Heart right ventricle (tissue), 16 donors: ENCODE measurements at places on chromosomes 7 and 10. TPM values are rescaled to one million over a fixed set of nuclear protein-coding genes. Genes with fewer than 3 reads are reported as not detected.

Gene KIF5B
- 146 TPM for total RNA-seq

Gene CYP2E1
- not detected for total RNA-seq

Gene WBP1L
- total RNA-seq, result 20.8 TPM

Gene DOCK4
- 10.8 TPM for total RNA-seq

Gene FAM241B
- total RNA-seq, result 3.1 TPM

- DNase-seq, result peak; percentile 11
Measured at GRCh38 chr10:60140651-60141632, 234.6 kb upstream of the CCDC6 start.

- no peak for DNase-seq
Measured at GRCh38 chr7:103765901-103766300, 223.6 kb downstream of the RELN start.

DNA sequence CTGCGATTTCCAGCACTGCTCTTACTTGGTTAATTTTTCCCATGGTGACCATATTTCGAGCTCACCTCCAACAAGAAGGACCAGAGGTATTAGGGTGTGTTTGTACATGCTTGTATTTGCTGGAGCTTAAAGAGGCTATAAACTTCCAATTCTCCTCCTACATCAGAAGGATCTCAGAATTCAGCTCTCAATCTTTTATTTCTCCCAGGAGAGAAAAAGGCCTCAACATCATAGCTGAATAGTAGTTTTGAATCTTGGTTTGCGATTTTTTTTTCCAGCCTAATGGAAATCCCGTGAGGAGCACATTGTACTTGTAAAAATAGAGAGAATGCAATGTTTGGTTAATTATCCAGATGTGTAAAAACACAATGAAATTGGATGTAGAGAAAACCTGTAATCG is 69.7 kb downstream of the CPVL start:
- DNase-seq, result no peak

DNA sequence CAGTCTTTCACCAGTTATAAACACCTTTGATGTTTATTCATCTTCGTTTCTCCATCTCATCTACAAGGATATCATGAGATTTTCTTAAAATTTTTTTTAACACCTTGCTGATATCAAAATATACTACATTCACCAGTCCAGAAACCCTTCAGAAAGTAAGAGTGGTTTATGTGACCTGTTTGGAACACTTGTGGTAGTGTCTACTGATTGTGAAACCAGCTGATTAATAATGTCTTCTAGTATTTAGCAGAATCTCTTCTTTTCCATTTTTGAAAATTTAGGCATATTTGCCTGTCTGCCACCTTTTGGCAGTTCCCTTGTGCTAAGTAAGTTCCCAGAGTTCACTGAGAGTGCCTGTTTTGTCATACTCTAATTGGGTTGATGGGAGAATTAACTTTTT is 18.5 kb downstream of the DLD start:
- no peak for DNase-seq

GRCh38 chr7:50246551-50246950 is 58.0 kb upstream of the IKZF1 start:
- DNase-seq, result no peak
